ENCODE measurements at places on chromosomes 2 and 18.

DNA sequence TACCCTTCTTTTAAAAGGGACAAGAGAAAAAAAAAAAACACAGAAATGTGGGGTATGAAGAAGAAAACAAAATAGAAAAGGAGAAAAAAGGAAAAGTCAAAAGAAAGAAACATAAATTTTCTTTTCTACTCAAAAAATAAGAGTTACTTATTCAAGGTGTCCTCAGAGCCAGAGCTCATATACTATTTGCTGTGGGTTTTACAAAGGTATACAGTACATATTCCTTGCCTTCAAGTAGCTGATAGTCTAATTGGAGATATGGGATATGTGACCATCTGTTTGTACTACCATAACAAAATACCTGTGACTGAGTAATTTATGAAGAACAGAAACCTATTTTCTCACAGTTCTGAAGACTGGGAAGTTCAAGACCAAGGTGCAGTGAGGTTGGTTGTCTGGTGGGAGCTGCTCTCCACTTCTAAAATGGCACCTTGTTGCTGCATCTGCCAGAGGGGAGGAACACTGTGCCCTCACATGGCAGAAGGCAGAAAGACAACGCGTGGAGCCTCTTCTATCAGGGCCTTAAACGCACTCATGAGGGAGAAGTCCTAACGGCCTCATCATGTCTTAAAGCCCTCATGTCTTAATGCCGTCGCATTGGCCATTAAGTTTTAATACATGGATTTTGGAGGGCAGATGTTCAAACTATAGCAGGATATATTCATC lies 33.9 kb downstream of the NBAS start:
- no peak for DNase-seq

DNA sequence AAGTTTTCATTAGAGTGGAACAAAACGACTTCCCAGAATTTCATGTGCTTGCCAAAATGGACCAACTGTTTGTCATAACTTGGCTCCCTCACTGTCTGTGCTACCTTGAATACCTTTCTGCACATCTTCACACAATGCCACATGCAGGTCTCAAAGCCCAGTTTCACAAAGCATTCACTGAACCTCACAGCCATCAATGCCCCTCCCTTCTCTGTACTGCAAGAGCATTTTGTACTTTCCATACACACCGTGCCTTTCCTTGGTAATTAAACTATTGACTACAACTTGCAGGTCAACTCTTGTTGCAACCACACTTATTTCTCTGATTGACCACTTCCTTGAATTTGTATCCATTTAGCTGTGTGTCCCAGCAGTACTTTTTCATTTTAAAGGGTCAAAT lies 50.5 kb downstream of the PAX3 start:
- no peak for DNase-seq

DNA sequence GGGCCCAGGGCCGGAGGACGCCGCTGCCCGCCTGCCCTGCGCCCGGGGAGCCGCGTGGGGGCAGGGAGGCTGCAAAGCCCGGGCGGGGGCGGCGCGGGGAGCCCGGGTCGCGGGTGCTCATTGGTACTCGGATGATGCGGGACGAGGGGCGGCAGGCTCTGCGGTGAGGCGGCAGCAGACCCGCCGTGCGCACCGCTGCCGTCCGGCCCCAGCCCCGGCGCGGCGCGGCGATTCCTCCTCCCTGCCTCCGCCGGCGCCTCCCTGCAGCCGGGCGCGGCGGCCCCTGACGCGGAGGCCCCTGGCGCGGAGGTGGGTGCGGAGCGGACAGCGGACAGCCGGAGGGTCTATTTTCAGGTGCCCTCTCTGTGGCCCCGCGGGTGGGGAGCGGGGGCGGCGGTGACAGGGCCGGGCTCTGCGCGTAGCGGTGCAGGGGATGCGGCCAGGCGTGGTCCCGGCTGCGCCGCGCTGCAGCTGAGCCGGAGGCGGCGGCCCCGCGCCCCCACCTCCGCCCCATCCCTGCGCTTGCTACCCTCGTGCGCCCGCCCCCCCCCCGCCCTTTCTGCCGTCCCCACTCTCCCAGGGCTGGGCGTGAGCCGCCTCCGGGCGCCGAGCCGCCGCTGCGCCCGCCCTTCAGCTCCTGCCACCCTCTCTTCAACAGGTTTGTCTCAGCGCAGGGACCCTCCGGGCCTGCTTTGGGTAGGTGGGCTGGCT lies 640 bp downstream of the SPTBN1 start:
- no peak for DNase-seq

- DNase-seq, result no peak
Measured at GRCh38 chr2:206968134-206969086, 29.1 kb downstream of the CPO start.

DNA sequence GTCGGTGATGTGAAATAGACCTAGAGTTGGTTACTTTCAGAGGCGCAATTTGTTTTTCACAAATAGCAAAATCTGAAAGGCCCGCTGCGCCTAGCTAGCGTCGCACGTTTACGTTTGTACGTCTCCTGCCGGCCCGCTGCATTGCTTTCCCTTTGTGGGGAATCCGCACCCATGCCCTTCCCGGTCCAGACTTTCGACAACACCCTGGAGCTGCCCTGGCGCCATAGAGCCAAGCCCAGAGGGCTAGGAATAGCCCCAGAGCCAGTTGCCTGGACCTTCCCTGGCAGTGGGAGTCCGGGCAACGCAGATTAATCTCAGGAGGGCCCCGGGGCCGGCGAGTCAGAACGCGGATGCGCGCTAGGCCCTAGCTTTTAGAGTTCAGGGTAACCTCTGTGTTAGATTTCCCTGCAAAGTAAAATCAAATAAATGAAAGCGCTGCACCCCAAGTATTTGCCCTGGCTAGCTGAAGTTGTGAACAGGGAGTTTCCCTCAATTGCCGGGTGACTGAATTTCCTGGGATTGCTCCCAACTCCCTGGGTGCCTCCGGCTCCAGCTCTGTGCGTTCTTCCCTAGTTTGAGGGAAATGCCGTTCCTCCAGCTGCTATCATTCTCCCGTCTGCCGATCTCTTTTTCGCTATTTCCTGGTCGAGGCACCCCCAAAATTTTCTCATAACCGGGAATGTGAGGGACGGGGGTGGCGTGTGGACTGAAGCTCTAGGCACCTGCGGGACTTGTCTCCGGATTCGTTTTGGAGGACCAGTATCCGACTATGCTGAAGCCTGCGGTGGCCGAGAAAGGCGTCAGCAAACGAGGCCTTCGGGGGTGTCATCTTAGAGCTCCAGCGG lies 1.2 kb upstream of the EN1 start:
- no peak for DNase-seq

GRCh38 chr2:240825476-240825875 lies 5.5 kb upstream of the KIF1A start:
- no peak for DNase-seq

DNA sequence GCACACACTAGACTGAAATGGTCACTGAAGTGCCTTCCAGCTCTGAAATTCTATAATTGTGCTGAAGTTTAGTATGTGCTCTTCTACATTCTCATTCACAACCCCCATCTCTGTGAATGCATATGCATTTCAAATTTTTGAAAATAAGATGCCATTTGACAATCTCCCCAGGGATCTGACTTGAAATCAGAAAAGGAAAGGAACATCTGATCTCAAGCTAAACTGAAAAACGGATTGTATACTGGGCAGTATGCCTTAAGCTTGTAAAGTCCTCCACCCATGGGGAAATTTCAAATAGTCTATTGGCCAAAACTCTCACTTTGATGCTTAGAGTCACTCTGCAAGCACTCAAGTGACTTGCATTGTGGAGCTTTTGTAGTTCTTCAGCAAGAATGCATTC lies 22.9 kb downstream of the FAP start:
- DNase-seq, result no peak

DNA sequence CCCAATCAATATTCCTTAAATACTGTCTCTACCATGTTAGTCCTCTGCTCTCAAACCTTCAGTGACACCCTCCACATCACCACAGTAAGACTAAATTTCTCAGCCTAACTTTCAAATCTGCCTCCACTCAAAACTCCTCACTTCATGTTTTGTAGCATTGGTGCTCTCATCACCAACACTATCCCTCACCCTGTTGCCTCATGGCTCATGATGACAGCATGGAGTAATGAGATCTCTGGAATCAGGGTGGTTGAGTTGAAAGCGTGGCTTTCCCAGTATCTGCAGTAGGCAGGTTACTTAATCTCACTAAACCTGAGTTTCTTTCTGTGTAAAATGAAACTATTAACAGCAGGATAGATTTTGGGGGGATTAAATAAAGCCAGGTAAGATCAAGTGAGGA lies 621.4 kb downstream of the NYAP2 start:
- no peak for DNase-seq

GRCh38 chr2:56316011-56316410 lies 132.2 kb downstream of the CCDC85A start:
- no peak for DNase-seq

- DNase-seq, result no peak
Measured at GRCh38 chr2:219300022-219300421, 9.2 kb downstream of the PTPRN start.

Data from stimulated activated CD8-positive, alpha-beta memory T cell treated with anti-CD3 and anti-CD28 coated beads, Interleukin-7, amount 100 ng/mL, for 1 hour (primary cell).